ENCODE measurements at places on chromosomes 11 and 22.

DNA sequence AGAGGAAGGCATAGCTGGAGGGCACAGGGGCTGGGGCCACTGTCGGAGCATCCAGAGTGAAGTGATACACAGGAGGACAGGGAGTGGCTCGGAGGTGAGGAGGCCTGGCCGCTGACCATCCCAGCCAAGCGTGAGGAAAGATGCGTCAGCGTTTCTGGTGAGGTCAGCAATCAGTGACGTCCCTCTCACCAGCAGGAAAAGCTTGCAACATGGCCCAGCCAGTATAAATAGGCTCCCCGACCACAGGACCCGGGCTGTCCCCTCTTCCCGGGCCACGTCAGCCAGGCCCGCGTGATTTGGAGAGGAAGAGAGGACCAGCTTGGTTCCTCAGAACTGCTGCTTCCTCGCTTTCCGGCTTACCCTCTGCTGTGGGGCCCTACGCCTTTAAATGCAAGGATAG lies 4.2 kb upstream of the OSM start:
- DNase-seq = no peak

DNA sequence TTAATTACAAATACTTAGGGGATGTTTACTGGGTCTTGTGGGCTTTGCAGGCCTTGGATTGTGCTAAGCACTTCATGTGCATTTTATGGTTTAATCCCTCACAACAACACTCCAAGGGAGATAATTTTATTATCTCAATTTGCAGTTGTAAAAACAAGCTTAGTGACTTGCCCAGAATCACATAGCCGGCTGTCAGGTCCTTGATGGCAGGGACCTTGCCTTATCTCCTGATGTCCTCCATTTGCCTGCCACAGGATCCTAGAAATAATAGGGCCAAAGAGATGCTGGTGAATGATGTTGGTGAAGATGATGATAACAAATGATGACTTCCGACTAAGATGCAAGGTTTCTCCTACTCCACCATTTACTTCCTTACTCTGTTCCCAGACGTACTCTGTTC lies 385.4 kb downstream of the TMEM135 start:
- DNase-seq = no peak

- peak; percentile 75 for DNase-seq
Observed at GRCh38 chr11:34053161-34053686, 1.7 kb downstream of the CAPRIN1 start.

DNA sequence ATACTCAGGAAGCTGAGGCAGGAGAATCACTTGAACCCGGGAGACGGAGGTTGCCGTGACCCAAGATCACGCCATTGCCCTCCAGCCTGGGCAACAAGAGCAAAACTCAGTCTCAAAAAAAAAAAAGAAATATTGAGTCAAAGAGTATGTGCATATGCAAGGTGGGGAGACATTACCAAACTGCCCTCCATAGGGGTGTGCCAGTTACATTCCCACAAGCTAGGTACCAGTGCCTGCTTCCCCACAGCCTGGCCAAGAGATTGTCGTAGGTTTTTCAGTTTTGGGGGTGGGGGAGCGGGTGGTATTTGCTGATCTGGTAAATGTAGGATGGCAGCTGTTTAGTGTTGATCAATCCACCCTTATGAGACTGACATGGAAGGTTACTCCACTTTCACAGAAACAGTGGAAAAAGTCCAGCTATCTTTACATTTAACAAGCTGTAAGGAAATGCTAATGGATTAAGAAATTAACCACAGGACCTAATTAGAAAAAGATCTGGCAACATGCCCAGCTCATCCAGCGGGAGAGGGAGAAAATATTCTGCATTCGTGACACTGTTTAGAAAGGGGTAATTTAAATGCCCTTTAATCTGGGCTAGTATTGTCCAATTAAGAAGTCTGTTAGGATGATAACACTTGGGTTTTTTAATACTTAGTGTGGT lies 89.4 kb downstream of the PACS1 start:
- no peak for DNase-seq

DNA sequence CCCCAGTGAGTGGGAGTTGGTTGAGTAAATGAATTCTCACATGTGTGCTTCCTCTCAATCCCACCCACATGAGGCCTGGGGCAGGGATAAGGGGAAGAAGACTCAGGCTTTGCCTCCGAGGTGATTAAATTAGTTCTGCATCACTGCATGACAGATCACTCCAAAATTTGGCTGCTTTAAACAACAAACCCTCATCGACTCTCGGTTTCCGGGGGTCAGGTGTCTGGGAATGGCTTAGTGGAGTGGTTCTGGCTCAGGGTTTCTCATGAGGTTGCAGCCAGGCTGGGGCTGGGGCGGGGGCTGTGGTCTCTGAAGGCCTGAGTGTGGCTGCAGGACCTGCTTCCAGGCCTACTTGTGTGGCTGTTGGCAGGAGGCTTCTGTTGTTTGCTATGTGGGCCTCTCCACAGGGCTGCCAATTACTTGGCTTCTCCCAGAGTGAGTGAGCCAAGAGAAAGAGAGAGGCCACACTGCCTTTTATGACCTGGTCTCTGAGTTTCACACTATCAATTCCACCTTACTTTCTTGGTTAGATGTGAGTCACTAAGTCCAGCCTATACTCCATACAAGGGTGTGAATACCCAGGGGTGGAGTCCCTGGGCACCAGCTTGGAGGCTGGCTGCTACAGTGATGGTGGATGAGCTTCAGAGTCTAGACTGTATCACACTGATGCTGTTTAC lies 15.9 kb downstream of the MOGAT2 start:
- DNase-seq = no peak

GRCh38 chr22:27786291-27786932 lies 15.1 kb downstream of the MN1 start:
- no peak for DNase-seq

GRCh38 chr11:128896356-128896755 lies 5.2 kb downstream of the KCNJ5 start:
- DNase-seq = no peak

DNA sequence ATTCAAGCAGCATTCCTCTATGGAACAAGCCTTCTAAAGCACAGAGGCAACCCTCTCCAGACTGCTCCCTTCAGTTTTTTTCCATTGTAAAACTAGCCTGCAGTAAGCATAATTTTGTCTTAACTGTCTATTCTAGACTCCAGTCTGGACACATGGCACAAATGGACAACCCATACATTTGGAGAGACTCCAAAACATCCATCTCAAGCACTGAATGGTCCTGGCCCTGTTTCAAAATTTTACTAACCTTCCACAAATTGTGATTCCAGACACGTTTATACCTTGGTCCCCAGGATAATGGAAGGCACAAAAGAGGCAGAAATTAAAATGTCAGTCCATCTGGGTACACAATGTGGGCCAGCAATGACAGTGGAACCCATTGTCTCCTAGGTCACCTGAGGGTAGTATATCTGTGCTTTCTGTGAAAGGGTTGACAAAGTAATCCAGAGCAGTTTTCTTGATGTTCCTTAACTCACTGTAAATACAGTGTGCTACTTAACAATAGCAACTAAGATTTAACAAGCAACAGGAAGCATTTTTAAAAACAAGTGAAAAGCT lies 16.2 kb upstream of the SESN3 start:
- DNase-seq = no peak

- no peak for DNase-seq
Observed at GRCh38 chr11:477052-477715, 27.1 kb downstream of the PTDSS2 start.

- DNase-seq = no peak
Observed at GRCh38 chr11:1205121-1205986, 17.5 kb upstream of the MUC5B start.

- no peak for DNase-seq
Observed at GRCh38 chr11:108122166-108122628, 830 bp downstream of the ACAT1 start.

DNA sequence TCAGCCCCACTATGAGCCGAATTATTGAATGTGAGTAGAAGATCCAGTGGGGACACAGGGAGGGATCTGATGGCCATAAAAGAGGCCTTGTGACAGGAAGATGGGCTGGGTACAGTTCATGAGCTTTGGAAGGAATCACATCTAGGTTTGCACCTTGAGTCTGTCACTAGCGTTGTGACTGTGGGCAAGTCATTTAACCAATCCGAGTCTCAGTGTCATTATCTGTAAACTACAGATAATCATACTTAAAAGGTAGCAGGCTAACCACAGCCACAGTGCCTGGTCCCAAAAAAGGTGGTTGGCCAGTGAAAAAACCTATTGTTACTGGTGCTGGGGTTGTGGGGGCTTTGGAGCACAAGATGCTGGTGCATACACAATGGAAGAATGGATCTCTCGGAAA lies 3.8 kb downstream of the HEPN1 start:
- no peak for DNase-seq

GRCh38 chr11:86904001-86904400 lies 51.2 kb downstream of the FZD4 start:
- DNase-seq = no peak

- no peak for DNase-seq
Observed at GRCh38 chr11:57742087-57742452, 779 bp downstream of the SELENOH start.

- DNase-seq = no peak
Observed at GRCh38 chr11:6152126-6152525, 18.0 kb downstream of the OR52B2 start.

- DNase-seq = no peak
Observed at GRCh38 chr22:20531404-20532201, 24.2 kb downstream of the MED15 start.

DNA sequence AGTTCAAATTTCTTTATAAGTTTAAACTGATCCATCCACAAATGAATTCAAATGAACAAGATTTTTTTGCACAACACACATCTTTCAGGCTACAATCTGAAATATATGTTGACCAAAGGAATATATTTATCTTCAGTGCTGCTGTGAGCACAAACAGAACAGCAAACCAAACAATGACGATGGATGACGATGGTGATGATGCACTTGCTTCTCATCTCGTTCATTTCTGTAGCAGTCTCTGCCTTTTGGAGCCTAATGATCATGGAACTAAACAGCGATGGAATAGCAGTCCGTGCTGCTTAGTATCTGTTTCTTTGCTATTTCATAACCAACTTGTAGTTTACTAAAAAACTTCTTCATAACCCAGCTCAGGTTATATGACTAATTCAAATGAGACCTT lies 220.7 kb upstream of the BLID start:
- no peak for DNase-seq

GRCh38 chr11:64876835-64877341 lies 1.5 kb downstream of the EHD1 start:
- DNase-seq = peak; percentile 46

DNA sequence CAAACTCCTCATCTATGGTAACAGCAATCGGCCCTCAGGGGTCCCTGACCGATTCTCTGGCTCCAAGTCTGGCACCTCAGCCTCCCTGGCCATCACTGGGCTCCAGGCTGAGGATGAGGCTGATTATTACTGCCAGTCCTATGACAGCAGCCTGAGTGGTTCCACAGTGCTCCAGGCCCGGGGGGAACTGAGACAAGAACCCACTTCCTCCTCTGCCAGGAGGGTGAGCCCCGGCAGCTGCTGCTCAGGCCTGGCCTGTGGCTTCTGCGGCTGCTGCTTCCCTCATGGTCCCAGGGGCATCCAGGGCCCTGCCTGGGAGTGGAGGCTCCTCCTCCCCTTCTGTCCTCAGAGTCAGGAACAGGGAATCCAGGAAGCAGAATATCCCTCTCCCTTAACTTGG lies 98.4 kb downstream of the ZNF280B start:
- no peak for DNase-seq

DNA sequence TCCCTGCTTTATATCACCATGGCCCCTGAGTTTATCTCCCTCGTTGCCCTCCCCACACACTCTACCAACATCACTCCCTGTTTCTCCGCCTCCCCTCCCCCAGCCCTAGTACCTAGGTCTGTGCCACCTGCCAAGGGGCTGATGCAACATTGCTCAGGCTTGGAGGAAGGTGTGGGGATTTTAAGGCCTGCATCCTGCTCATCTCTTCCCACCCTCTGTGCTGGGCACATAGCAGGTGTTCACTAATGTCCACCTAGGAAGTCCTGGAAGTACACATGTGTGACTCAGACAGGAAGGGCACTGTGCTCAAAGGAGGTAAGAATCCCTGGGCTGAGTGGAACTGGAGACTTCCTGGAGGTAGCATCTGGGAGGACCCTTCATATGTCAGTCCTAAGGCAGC lies 37.0 kb downstream of the PDE2A start:
- no peak for DNase-seq

DNA sequence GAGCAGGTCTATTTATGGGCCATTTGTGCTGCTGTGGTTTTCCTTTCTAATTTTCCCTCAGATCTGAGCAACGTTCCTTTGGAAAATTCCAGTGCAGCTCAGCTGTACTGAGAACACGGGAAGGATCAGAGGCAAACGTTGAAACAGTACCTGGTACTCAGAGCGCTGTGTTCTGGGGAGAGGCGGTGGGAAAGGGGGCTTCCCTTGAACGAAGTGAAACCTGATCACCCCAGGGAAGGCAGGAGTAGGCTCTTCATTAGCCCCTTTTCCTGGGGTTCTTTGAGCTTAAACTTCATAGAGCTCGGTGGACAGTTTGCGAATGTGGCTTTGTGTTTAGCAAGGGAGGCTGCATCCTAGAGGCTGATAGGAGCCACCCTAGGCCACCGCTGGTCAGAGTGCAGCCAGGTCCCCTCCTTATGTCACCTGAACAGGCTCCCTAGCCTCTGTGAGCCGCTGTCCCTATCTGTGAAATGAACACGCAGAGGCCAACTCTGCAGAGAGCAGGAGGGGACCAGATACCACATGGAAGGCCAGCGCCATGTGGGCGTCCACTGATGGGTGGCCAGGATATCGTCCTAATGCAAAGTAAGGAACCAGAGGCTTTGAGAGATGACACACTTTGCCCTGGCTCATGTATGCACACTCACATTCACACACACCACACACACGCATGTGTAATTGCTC lies 1464.8 kb downstream of the BRD1 start:
- no peak for DNase-seq

DNA sequence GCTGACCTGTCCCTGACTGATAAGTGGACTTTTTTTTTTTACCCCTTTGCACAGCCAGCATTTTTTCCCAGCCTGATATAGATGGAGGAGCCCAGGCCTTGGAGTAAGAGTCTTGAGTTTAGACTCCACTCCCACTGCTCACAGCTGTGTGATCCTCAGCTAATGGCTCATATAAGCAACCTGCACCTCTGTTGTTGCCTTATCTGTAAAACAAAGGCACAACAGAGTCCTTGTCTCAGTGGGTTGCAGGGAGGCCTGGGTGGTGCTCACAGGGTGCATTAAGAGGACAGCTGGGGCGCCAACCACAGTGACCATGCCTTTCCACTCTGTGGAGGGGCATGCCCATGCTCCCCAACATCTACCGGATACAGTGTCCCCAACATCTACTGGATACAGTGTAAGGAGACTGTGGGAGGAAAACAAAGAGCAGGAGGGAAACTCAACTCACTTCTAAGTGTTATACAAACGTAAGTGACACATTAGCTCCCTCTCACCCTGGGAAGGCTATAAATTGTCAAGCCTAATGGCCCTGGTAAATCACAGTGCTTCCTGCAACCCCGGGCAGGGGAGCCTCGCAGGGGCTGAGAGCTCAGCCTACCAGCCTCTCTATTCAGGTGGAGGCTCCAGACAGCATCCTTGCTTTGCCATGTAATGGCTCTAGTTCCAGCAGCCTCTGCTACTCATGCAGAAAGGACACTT lies 109.5 kb downstream of the TENM4 start:
- DNase-seq = peak; percentile 27

GRCh38 chr11:12005476-12005875 lies 3.0 kb downstream of the DKK3 start:
- no peak for DNase-seq
